Esophagus squamous epithelium (tissue), 5 donors: ENCODE measurements at places on chromosomes 1 and 21.

GRCh38 chr1:47930210-47930840, 66.9 kb downstream of the TRABD2B start:
- DNase-seq = no peak

- DNase-seq = no peak
Observed at GRCh38 chr1:77316006-77316405, 34.2 kb downstream of the AK5 start.

GRCh38 chr21:45019076-45019886, 55.1 kb upstream of the ADARB1 start:
- no peak for DNase-seq

- no peak for DNase-seq
Observed at GRCh38 chr1:232995189-232995588, 44.8 kb downstream of the NTPCR start.
